ENCODE measurements at places on chromosomes 2 and 18. TPM values are rescaled to one million over a fixed set of nuclear protein-coding genes. Genes with fewer than 3 reads are reported as not detected.

The CCNYL1 gene
- total RNA-seq = 12.6 TPM

The CXCR1 gene
- not detected for total RNA-seq

The ARL4C gene
- 11.2 TPM for total RNA-seq

The RTP5 gene
- 0.12 TPM for total RNA-seq

The CFC1 gene
- not detected for total RNA-seq

The BUB1 gene
- total RNA-seq = 26.5 TPM

The VPS54 gene
- total RNA-seq = 17.2 TPM

The SH2D6 gene
- total RNA-seq = not detected

The DOCK10 gene
- 12.6 TPM for total RNA-seq

The TDRD15 gene
- not detected for total RNA-seq

The ZSCAN30 gene
- total RNA-seq = 4.1 TPM

The TMEFF2 gene
- not detected for total RNA-seq

The EMX1 gene
- not detected for total RNA-seq

The CYP1B1 gene
- total RNA-seq = 5.6 TPM

DNA sequence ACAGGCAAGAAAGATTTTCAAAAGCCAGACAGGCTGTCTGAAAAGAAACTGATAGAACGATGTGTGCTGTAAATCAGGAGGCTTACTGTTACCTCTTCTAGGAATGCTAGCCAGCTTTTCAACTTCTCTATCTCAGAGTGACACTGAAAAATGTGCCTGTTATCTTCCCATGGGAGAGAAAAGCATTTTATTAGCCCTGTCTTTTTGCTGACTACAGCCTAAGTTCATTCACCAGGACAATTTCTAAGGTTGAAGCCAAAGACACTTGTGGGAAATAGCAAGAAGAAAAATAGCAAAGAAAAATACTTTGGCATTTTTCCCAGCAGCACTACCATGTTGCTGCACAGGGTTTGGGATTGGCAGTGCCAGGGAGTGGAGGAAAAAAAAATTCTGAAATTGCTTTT is 34.0 kb downstream of the ABCB11 start:
- no peak for DNase-seq

DNA sequence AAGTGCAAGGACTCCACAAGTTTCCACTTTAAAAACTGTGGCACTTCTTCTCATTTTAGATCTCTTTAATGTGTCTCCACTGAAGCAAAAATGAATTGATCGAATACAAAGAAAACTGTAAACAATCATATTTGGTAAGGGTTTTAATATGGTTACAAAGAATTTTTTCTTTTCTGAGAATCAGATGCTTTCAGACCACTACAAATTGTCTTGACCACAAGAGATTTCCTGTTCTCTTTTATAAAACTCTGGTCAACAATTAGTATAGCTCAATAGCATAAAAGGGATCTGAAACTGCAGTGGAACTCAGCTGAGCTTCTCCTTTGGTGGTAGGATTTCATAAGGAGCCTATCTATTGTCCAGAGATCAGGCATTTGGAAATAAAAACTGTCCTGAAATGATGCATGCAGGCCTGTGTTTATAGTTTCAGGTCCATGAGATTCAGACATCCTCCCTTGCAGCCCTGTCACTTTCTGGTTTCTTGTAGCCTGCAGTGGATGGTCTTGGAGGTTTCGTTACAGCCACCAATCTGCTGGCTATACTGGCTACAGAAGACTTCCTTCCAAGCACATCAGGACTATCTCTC is 120.0 kb downstream of the DOCK10 start:
- DNase-seq = no peak

GRCh38 chr2:296354-296753 is 8.5 kb upstream of the ALKAL2 start:
- DNase-seq = no peak

DNA sequence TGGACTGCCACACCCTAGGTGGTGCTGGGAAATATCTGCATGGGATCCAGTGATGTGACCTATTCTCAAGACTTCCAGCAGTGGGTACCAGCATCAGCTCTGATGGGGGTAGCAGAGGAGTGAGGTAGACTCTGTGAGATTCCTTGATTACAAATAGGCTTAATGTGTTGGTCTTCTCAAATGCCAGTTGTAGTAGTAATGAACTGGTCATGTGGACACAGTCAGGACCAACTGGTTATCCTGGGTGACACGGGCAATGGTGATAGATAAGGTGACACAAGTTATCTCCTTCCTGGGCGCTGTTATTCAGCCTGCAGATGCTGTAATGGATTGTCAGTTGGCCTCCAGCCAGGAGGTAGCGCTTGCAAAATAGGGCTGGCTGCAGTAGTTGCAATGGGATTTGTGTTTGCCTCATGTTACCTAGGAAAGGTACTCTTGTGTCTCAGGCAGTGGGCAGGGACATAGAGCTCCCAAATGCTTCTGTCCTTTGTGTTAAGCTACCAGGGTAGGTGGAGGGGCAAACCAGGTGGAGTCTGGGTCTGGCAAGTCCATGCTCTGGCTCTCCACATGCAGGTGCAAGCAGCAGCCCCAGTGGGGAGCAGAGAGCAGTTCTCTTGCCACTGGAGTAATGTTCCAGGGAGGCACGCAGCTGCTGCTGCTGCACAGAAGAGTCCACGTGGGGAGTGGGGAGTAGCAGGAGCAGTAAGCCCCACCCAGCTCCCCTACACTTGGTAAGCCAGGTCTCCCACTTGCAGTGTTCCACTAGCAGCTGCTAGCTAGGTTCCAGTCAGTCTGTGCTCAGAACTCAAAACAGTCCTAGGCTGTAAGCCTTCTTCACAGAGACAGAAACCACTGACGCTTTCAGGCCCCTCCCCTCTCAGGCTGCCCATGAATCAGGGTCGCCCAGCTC is 505.4 kb upstream of the DDX18 start:
- DNase-seq = no peak

- no peak for DNase-seq
Measured at GRCh38 chr18:22952525-22952924, 19.4 kb downstream of the RBBP8 start.

DNA sequence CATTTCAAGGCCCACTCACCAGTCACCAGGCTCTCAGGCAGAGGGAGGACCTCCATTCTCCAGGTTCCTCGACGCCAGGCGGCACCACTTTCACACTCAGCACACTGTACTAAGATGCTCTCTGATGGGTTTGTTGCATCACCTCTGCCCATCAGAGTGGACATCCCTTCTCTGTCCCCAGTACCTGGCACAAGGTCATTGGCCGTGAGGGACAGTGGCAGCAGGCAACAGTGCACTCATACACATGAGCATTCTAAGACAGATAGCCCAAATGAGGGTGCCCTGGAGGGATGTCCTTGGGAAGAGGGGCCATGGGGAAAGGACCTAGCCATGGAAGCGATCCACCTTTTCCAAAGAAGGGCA is 3.0 kb upstream of the ADRA2B start:
- DNase-seq = no peak

GRCh38 chr18:25935356-25935755 is 155.1 kb downstream of the SS18 start:
- no peak for DNase-seq

GRCh38 chr2:68706637-68707036 is 28.0 kb upstream of the ARHGAP25 start:
- DNase-seq = no peak

DNA sequence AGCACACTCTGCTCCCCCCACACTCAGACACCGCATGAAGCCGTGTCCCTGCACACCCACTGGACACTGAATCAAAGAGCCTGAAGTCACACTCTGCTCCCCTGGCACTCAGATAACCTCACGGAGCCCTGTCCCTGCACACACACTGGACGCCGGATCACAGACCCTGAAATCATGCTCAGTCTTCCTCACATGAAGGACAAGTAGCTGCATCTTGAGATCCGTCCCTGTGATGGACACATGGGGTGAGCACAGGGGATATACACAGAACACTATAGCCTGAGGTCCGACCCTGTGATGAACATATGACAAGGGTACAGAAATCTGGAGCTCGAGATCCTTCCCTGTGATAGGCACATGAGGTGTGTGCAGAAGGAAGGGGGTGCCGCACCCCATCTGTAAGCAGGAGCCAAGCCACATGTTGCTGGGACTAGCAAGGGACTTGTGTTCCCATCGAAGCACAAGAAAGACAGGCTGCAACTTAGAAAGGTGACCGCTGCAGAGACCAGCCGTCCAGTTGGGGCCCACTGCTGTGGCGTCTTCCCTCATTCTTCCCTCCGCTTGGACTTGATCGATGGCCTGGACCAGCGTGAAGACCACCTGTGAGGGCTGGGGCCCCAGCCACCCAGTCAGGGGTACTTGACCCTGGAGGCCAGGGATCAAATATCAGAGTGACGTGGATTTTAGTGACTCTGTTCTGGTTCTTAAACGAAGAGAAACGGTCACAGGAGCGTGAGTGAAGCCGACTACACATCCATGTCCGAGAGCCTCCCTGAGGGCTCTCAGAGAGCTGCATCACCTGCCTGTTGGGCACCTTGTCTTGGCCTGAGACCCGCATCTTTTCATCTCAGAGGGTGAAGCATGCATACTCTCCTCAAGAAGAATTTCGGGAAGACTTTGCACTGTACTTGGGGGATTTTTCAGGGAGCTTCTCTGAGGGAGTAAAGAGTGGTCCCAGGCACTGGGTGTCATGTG is 391.7 kb upstream of the SALL3 start:
- DNase-seq = no peak

- DNase-seq = no peak
Measured at GRCh38 chr18:31679791-31680432, 4.5 kb downstream of the B4GALT6 start.

GRCh38 chr18:39230086-39230803 is 1664.6 kb upstream of the CELF4 start:
- no peak for DNase-seq

DNA sequence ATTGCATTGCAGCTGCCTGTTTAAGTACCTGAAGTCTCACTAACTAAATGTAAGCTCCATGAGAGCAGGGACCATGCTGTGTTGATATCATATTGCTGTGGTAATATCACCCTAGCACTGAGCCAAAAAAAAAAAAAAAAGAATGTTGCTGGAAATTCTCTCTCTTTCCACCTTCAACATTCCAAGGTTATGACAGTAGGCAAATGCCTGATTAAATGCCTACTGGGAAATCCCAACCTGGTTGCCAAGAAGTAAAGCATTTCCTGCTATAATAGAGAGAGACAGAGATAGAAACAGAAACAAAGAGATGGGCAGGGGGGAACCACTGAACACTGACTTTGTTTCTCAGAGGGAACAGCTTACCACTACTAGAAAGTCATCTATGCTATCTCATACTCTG is 1604.2 kb downstream of the LRP1B start:
- no peak for DNase-seq

All from esophagus squamous epithelium (tissue), 5 donors.